T-cell (primary cell): ENCODE measurements at places on chromosomes 16 and 17.

GRCh38 chr17:81996757-81997441 is 19.5 kb downstream of the ASPSCR1 start:
- no peak for DNase-seq
- H3K4me3 ChIP-seq, result no peak overlapping the region
- no peaks in the 10 kb centered on the region for H3K27me3 ChIP-seq
- peaks cover 5% of the 10 kb centered on the region for H3K36me3 ChIP-seq

DNA sequence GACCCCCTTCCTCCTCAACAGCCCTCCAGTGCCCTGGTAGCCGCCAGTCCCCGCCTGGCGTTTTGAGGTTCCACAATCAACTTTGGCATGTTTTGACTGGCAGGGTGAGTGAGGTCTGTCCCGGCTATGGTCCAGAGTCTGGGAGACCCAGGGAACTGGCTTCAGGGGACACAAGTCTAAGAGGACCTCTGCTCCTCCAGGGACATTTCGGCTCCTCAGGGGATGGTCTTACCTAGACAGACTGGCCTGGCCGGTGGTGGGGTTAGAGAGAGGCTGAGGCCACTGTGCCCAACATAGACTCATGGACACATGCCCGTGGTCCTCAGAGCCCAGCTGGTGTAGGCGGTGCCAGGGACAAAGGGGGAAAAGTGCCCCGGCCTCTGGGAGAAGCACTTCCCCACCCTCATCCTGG is 2.2 kb downstream of the TMC8 start:
- peak overlapping the region; percentile 58 for H3K27ac ChIP-seq
- H3K4me3 ChIP-seq, result peak overlapping the region; percentile 83
- no peaks in the 10 kb centered on the region for H3K27me3 ChIP-seq
- H3K4me1 ChIP-seq, result peaks cover 74% of the 10 kb centered on the region

DNA sequence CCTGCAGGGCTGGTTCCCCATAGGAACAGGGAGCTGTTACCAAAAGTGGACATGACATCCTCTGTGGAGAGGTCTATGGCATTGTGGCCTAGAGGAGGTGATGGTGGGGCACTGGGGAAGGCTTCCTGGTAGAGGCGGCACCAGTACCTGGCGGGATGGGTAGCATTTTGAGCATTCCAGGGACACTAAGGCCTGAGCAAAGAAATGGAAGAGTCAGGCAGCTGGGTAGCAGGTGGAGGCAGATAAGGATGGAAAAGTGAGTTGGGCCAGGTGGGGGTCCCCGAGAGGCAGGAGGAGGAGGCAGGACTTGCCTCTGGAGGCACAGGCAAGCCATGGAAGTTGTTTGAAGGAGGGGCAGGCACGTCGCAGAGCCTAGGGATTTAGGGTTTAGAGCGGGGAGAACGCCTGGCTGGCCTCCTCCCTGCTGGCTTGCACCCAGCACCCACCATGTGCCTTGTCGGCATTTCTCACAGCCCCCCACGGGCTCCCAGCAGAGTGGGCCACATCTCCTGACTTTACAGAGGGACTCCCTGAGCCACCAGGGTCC is 5.1 kb upstream of the ADCY7 start:
- DNase-seq, result no peak
- no peaks in the 10 kb centered on the region for H3K36me3 ChIP-seq
- H3K4me1 ChIP-seq, result peaks cover 10% of the 10 kb centered on the region
- H3K4me3 ChIP-seq, result no peak overlapping the region

DNA sequence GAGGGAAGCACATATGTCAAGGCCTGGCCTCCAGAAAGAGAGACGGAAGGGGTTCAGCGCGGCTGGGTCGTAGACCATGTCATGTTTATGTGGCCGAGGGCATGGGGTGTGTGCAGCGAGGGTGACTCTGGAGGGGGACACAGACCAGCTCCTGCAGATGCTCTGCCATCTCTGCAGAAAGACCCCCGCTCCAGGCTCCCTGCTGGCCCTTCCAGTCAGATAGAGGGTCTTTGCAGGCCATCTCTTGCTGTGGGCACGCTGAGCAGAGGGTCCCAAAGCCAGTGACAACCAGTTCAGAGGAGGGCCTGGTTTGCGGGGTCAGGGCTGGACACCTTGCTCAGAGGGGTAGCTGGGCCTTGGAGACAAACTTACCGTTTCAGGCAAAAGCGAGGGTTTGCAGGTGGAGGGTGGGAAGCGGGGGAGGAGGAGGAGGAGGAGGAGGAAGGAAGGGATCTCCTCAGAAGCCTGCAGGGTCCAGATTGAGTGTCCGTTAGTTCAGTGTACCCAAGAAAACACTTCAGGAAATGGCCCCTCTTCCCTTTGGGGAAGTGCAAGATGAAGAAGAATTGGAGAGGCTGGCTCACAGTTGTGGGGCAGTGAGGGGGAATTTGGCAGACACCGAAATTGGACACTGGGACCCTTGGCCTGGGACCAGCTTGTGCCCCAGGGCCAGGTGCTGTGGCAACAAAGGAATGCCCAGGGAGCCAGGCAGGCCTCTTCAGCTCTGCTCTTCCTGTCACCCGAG is 102.8 kb downstream of the CMIP start:
- no peaks in the 10 kb centered on the region for H3K36me3 ChIP-seq
- H3K27me3 ChIP-seq, result no peaks in the 10 kb centered on the region
- no peak overlapping the region for H3K4me3 ChIP-seq
- H3K27ac ChIP-seq, result no peak overlapping the region

DNA sequence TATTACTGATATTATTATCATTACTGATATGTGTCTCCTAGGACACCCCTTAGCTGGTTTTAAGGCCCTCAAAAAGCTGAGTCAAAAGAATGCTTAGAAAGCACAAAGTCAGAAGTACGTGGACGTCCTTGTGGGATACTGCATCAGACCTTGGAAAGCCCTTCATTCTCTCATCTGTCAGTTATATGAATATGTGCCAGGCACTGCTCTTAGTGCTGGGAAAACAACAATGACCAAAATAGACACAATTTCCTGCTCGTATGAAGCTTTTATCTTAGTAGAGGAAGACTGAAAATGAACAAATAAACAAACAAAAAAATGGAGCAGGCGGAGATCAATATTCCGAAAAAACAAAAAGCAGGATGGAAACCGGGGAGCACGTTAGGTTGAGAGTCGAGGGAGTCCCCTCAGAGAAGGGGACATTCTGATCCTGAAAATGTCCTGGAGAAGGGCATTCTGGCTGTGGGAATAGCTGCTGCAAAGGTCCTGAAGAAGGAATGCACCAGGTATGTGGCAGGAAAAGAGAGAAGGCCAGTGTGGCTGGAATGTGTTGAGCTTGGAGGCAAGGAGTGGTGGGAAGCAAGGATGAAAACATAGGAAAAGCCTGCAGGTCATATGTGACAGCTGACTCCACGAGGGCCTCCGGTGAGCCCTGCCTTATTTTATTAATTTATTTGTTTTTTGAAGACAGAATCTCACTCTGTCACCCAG is 15.5 kb upstream of the TMEM94 start:
- H3K27me3 ChIP-seq, result no peaks in the 10 kb centered on the region
- DNase-seq, result no peak
- H3K4me1 ChIP-seq, result no peaks in the 10 kb centered on the region
- H3K36me3 ChIP-seq, result no peaks in the 10 kb centered on the region
- H3K27ac ChIP-seq, result no peak overlapping the region

- H3K27ac ChIP-seq, result no peak overlapping the region
- peaks cover 18% of the 10 kb centered on the region for H3K36me3 ChIP-seq
- no peaks in the 10 kb centered on the region for H3K4me1 ChIP-seq
These were observed 47.3 kb downstream of the ZCCHC14 start for GRCh38 chr16:87445486-87445885.

DNA sequence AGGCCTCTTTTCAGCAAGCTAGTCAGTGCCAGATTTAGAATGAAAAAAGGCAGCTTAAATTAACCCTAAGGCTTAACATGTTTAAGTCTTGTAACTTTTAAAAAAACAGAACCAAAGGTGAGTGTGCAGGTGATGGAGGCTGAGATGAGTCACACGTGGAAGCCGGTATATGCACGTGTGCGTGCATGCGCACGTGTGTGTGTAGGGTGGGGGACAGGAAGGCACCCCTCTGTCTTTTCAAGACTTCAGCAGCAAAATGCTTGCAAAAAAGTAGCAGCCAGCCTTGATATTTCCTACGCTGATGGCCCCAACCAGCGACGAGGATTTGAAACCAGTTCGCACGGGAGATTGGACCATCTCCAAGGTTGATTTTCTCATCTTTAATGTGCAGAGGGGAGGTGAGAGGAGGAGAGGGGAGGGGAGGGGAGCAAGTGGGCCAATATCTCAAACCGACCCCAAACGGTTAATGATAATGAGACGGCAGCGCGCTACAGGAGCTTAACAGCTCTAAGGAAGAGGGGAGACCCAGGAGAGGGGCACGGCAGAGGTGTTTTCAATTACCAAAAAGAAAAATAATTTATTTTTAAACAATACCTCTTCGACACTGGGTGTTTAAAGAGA is 154.7 kb downstream of the ZNF423 start:
- no peak overlapping the region for H3K4me3 ChIP-seq
- DNase-seq, result no peak
- peaks cover 21% of the 10 kb centered on the region for H3K27me3 ChIP-seq
- no peaks in the 10 kb centered on the region for H3K4me1 ChIP-seq
- H3K36me3 ChIP-seq, result no peaks in the 10 kb centered on the region

DNA sequence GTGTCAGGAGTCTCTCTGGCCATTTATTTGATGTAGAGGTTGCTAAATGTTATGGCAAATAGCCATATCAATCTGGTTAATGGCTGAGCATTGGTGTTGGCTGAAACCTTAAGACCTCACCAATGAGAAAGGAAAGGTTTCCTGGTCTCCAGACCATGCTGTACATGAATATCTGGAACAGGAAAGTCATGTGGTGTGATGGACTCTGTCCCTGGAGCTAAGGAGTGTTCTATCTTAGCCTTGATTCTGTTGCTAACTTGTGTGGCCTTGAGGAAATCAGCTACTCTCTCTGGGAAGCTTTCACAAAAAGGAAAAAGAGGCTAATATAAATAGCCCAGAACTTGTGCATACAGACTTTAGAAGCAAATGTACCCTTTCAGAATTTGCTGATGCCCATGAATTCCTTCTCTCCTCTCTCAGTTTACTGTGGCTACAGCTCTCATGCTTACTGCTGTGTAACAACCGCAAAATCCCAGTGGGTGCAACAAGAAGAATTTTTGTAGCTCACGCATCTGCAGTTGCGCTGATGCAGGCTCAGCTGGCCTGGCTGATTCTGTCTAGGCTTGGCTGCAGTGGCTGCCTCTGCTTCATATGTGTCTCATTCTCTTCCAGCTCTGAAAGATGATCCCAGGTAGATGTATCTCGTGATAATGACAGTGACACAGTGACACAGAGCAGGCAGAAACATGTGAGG is 287.5 kb downstream of the NPIPA8 start:
- no peak overlapping the region for H3K4me3 ChIP-seq
- H3K27me3 ChIP-seq, result no peaks in the 10 kb centered on the region

DNA sequence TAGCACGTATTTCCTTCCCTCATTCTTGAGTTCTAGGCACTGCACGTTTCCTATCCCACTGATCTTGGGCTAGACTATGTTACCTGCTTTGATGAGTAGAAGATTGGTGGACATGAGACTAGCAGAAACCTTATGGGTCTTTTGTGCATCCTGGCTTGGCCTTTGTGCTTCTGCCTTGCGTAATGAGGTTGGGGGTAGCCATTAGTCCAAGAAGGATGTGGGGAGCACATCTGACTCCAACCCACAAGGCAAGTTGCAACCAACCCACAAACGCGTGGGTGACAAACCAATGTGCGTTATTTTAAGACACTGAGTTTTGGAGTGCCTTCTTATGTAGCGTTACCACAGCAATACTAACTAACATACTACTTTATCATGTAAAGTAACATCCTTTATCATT is 180.4 kb upstream of the IRX5 start:
- H3K27me3 ChIP-seq, result no peaks in the 10 kb centered on the region
- no peak overlapping the region for H3K27ac ChIP-seq
- H3K4me3 ChIP-seq, result no peak overlapping the region
- no peaks in the 10 kb centered on the region for H3K36me3 ChIP-seq
- H3K4me1 ChIP-seq, result no peaks in the 10 kb centered on the region

GRCh38 chr17:7022781-7023571 is at the start of gene BCL6B:
Gene BCL6B, plus strand, starts transcription at chr17:7023050. Its CDS starts 622 bp downstream, at chr17:7023672.
- no peaks in the 10 kb centered on the region for H3K36me3 ChIP-seq

DNA sequence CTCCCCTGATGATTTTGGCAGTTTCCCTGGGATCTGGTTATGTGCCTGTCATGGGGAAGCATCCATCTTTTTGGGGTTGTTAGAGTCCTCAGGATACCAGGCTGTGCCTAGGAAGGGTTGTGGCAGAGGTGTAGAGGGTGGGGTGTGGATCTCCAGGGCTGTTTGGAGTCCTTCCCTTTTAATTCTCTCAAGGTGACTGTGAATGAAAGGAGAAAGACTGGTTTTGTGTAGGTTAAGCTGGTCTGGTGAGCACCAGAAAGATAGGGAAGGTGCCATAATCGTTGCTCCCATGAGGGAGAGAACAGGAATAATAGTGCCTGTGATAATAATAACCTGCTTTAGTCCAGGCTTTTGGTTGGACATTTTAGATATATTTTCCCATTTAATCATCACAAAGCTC is 7.0 kb downstream of the MAP2K4 start:
- H3K4me1 ChIP-seq, result no peaks in the 10 kb centered on the region
- no peak for DNase-seq
- H3K27ac ChIP-seq, result no peak overlapping the region
- H3K27me3 ChIP-seq, result no peaks in the 10 kb centered on the region
- no peak overlapping the region for H3K4me3 ChIP-seq
- H3K36me3 ChIP-seq, result no peaks in the 10 kb centered on the region

DNA sequence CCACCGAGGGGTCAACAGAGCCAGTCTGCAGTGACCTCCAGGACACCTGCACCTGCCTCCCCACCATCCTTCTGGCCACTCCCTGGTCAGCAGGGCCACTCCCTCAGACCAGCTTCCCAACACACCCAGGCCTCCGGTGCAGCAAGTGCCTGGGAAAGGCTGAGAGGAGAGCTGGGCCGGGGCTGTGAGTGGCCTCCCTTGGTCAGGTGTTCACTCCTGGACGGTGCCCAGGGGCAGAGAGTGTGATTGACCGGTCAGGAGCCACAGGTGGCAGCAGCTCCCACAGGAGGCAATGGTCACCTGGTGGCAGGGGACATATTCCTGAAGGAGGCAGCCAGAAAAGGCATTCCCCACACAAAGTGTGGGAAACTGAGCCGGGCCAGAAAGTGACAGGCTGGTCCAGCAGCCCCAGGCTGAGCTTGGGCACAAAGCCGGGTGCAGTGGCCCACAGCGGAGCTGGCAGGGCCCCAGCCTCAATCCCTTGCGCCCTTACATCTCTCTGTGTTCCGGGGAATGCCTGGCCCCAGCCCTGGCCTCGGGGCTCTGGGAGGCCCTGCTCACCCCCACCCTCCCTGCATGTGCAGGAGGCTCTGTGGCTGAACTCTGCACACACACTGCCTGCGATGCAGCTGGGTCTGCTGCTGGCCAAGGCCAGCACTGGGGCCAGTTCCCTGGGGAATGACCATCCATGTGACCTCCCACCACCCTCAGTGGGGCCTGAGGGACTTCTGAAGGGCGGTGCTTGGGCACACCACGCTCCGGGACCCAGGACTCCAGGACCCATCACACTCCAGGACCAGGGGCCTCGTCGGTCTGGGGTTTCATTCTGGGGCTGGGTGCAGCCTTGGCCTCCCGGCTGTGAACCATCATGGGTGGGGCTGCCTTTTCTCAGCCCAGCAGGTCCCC is 1.2 kb upstream of the C17orf99 start:
- no peaks in the 10 kb centered on the region for H3K27me3 ChIP-seq
- H3K36me3 ChIP-seq, result peaks cover 19% of the 10 kb centered on the region
- H3K27ac ChIP-seq, result no peak overlapping the region
- H3K4me3 ChIP-seq, result no peak overlapping the region

GRCh38 chr17:7393613-7394451 is 493 bp downstream of the PLSCR3 start:
- H3K4me3 ChIP-seq, result peak overlapping the region; percentile 97
- H3K4me1 ChIP-seq, result peaks cover 10% of the 10 kb centered on the region
- H3K27me3 ChIP-seq, result no peaks in the 10 kb centered on the region
- peak overlapping the region; percentile 66 for H3K27ac ChIP-seq
- H3K36me3 ChIP-seq, result peaks cover 39% of the 10 kb centered on the region
